ENCODE measurements at places on chromosomes 16 and 17.

- no peak for DNase-seq
Measured at GRCh38 chr16:20347666-20348364, 4.7 kb downstream of the UMOD start.

GRCh38 chr16:54454616-54455015 lies 168.0 kb upstream of the IRX3 start:
- no peak for DNase-seq

GRCh38 chr16:1395444-1396031 lies 19.0 kb downstream of the UNKL start:
- no peak for DNase-seq

DNA sequence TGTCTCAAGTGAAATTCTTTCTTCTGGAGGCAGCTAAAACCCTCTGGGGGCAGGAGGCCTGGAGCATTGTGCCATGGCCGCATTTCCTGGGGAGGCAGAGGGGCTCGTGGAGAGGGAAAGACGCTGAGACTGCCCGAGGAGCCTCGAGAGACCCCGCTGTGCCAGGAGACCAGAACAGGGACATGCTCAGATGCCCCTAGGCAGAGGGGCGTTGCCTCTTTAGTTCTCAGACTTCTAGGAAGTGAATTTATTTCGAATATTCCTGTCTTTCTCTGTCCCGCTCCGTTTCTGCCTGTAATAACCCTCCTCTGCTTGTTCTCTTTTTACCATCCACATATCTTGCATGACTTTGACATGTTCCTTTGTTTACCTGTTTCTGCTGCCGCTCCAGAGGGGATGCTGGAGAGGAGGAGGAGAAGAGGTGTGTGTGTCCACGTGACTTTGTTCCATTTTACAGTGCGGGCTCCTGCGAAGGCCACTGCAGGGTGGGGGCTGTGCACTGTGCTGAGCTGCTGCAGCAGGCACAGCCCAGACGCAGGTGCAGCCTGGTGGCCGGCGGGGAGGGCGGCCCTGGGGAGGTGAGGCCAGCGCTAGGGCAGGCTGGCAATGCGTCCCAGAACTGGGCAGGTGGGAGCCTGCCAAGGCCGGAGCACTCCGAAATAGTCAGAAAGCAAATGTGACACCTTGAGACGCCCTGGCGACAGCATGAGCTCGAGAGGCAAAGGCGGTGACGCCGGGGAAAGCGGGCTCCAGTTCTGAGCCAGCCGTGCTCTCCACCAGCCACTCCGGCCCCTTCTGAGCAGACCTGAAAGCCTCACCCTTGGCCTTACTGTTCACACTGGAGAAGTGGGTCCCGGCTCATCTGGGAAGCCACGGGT lies 29.9 kb downstream of the CIBAR2 start:
- peak; percentile 62 for DNase-seq

DNA sequence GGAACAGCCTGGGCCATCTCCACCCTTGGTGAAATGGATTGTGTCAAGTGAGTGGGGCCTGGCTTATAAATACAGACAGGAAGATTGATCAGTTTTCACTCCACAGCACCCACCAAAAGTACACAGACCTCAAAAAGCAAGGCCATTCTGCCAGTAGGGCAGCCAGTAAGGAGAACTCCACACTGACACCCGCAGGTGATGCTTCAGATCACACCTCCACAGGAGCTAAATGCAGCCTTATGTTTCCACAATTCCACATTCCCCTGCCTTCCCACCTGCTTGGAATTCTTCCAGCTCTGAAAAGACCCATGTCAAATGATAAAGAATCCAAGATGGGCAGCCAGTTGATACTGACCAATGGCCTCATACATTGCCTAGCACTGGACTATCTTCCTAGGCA lies 191.1 kb downstream of the ZFHX3 start:
- DNase-seq, result peak; percentile 47

DNA sequence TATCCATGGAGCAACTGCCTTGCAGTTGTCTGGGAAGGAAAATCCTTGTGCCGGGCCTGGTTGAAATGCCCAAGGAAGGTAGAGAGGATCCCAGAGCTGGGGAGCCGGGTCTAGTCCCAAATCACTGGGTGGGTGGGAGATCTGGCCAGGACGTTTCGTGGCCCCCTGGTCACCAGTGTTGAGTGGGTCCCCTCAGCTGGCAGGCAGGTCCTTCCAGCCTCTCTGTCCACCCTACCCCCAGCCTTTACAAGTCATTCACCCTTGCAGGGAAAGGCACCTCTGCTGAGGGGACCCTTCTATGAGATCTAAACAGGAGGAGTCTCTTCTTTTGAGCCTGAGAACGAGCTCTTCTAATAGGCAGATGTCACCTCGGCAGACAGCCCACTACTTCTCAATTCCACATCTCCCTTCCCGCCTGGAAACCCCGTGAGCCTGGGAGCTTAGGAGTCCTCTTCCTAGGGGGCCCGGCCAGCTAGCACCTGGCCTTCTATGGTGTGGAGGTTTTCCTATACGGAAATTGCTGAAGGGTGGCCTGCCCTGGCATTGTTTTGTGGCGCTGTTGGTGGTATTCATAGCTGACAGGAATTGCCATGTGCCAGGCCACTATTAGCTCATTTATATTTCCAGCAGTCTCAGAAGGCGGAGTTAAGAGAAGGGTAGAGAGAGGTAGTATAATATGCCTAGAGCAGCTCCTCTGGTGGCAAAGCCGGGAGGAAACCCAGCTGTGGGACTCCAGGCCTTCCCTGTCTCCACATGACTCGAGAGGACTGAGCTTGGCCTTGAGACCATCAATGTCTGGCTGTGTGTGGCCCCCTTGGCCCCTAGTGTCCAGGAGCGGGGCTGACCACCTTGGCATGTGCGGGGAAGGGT lies 13.3 kb downstream of the MPRIP start:
- DNase-seq, result no peak

DNA sequence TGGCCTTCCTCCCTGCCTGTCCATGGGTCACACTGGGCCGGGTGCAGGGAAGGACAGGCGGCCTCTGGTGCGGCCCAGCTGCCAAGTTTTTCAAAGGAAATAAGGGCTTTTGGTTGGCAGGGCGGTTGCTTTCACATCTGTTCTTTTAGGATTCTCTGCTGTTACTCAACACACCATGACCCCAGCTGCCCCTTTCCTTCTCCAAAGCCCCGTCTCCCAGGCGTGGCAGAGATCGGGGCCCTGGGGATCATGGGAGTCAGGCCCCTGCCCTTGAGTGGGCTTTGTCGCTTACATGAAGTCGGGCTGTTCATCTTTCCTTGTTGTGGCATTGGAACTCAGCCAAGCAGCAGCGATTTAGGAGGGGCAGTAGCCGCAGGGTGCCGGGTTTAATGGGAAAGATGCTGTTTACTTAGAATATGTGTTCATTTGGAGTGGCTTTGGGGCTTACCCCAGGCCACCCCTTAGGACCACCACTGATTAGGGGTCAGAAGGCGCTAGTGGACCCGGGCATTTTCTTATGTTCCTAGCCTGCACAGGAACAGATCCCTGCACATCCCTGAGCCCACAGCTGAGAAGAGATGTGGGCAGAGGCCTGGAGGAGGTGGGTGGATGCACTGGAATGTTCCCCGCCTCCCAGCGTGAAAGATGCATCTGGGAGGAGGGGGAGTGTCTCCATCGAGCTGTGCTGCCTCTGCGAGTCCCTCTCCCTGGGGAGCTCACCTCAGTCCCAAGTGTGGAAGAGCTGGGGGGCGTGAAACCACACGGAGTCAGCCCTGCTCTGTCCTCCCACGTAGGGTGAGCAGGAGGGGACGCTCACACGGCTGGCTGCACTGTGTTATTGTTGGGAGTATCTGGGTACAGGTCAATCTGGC lies 6.8 kb upstream of the ADCY7 start:
- no peak for DNase-seq

DNA sequence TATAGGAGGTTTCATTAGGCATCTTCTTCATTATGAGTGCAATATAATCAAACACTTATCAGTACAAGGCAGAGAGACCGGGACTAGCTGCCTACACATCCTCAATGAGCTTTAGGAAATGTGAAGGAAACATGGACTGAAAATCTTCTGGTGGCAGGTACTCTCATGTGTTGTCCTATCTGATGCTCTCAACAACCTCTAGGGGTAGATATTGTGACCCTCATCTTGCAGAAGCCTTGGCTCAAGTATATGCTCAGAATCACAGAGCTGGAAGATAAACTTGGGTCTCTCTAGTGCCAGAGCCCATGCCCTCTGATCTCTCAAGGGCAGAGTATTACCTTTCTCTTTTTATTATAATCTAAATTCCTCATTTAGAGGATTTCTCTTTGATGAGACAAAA lies 181.6 kb upstream of the C17orf78 start:
- DNase-seq, result no peak

GRCh38 chr17:335691-336090 lies 16.9 kb downstream of the RPH3AL start:
- DNase-seq, result no peak

GRCh38 chr17:6494239-6494941 lies 50.1 kb downstream of the PIMREG start:
- no peak for DNase-seq

Data from GM12891 (cell line).